ENCODE measurements at places on chromosomes 12 and 14. TPM values are rescaled to one million over a fixed set of nuclear protein-coding genes. Genes with fewer than 3 reads are reported as not detected.

- no peak for DNase-seq
These were observed 166.1 kb upstream of the SYT10 start for GRCh38 chr12:33605757-33606156.

DNA sequence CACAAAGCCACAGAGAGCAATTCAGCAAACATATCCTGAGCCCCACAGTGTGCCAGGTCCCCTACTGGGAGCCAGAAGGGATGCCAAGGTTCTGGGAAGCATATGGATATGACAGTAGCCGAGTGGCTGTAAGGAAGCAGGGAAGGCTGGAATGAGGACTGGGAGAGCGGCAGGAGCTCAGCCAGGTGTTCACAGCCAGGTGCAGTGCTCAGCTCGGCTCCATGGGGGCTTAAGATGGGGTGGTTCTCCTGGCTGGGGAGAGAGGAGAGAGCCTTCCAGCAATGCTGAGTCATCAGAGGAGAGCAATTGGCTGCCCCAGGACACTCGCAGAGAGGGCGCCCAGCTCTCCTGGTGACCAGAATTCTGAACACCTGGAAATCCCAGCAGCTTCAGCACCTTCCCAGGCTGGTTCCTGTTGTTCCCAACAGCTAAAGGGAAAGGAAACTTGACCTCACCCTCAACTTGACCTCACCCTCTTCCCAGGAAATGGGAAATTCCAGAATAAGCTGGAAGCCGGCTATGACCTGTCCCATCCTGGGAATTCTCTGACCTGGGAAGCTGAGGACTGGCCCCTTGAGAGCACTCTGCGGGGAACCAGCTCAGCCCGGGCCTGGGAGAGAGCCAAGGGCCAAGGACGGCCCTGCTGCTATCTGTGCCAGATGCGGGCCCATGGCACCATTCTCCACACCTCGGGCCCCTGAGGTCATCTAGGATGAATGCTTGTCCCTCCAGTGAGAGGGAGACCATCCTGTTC, 34.6 kb downstream of the SLC6A12 start:
- no peak for DNase-seq

- no peak for DNase-seq
These were observed 410.0 kb downstream of the SYT1 start for GRCh38 chr12:79274501-79275064.

ITFG2 gene
- 47.1 TPM for polyA plus RNA-seq

DNA sequence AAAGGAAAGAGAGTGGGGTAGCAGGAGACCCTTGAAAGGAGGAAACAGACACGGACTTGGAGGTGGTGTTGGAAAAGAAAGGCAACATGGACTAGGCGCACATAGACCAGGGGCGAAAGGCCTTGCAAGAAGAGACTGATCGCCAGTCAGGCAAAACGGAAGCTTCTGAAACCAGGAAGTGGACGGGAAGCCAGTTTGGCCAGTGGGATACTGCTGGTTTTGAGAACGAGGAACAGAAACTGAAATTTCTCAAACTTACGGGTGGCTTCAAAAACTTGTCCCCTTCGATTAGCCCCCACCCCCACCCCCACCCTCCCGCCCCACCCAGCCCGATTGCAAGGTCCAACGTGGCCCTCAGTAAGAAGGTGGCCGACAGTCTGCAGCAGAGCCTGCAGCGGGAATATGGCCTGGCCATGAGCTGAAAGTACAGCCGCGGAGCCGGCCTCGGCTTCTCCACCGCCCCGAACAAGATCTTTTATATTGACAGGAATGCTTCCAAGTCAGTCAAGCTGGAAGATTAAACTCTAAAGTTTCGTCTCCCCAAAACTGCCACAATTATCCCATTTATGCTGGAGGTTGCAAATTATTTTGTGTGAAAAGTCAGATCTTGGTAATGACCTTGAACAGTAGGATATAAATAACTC, 364.7 kb downstream of the BCAT1 start:
- no peak for DNase-seq

DNA sequence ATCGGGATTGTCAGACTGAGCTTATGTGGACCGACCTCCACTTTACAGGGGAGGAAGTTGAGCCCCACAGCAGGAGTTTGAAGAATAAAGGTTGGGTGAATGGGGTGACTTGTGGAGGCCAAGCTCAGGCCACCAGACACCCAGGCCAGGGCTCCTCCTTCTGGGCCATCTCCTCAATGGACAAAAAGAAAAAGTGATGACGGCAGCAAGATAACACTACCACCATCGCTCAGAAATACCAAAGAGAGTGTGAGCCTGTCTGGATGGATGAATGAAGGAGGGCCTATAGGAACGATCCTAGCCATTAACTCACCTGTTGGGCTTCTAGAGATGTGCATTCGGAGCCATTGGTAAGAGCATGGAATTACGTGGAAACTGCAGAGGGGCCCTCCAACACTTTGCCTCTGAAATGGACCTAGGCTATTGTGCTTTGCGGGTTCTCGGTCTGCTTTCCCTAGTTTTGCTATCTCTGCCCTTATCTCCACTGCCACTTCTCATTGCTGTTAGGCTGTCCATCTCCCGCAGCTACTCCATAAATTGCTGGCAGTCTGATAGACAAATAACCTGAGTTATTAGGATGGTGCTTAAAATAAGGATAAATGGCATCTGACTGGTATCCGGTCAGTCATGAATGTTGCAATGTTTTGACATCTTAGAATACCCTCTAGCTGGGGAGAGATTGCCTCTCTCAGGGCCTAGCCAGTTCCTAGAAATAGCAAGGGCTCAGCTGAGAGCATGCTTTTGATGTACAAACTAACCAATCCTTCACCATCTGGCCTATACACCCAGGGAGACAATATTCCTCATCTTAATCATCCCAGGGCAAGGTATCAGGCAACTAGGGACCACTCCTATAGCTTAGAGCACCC, 9.6 kb upstream of the PLEK2 start:
- no peak for DNase-seq

GRCh38 chr12:104339663-104340062, 36.1 kb downstream of the EID3 start:
- no peak for DNase-seq

LRCOL1 gene
- not detected for polyA plus RNA-seq
